ENCODE measurements at places on chromosomes 3 and 15.

DNA sequence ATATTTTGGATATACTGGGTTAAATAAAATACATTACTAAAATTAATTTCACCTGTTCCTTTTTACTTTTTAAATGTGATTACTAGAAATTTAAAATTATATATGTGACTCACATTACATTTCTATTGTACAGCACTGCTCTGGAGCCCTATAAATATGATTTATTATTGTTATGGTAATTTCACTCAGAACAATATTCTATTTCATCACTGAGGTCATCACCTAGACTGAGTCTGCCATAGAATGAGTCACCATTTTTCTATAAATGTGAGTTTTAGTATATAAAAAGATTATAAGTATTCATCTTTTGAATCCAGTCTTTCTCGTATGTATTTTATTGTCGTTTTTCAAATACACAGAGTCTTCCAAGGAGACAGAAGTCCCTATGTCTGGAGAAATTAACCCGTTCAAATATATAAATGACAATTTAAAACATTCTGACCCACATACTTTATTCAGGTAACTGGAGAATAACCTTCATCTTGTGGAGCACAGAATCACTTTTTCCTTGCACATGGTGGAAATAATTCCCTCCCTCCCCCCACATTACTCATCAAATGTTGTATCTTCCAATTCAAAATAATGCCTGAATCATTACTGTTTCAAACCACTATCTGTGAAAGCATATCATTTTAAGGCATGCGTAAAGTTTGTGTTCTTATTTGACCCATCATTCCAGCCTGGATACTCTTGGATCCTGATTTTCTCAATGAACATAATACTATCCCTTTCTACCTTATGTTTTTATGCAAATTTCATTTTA lies 30.0 kb downstream of the CHST14 start:
- DNase-seq, result no peak

GRCh38 chr3:68740087-68740486 lies 192.3 kb downstream of the TAFA4 start:
- DNase-seq, result no peak

DNA sequence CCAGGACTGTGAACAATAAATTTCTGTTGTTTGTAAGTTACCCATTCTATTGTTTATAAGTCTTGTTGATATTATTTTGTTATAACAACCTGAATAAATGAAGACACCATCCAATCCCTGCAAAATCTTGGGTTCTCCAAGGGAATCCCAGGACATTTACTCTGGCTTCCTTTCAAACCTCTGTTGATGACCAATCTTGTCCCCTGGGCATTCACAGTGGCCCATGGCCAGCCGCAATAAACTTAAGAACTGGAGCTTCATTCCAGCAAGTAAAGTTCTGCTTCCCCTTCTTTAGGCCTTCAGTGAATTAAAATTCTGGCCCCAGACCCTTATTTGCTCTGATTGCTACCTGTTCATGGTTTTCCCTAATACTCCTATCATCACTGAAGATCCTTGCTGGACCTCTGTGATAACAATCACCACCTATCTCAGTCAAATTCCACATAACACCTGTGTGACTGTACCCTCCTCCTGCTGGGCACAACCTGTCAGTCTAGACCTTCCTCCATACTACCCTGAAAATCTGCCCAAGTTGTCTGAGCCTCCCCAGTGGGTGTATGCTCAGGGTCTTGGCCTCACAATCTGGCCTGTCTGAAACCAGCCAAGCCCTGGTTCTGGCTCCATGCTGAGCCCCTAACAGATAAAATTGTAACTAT lies 153.1 kb downstream of the SEMA6D start:
- no peak for DNase-seq

DNA sequence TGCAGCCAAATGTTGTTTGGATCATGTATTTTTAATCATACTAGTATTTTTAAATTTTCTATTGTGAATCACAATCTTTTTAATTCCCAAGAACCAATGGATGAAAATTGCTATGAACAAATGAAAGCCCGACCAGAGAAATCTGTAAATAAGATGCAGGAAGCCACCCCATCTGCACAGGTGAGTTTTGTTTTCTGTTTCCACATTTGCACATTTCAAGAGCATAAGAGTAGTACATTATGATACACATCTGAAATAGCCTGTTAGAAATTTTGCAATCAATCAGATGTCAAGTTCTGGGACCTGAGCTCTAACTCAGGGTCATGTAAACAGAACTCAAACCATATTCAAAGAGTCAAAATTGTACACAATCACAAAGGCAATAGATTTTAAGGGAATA lies 26.5 kb downstream of the TRAT1 start:
- no peak for DNase-seq

GRCh38 chr3:76410762-76411281 lies 625.5 kb upstream of the ZNF717 start:
- no peak for DNase-seq

GRCh38 chr15:35115155-35115725 lies 30.1 kb upstream of the NANOGP8 start:
- no peak for DNase-seq

DNA sequence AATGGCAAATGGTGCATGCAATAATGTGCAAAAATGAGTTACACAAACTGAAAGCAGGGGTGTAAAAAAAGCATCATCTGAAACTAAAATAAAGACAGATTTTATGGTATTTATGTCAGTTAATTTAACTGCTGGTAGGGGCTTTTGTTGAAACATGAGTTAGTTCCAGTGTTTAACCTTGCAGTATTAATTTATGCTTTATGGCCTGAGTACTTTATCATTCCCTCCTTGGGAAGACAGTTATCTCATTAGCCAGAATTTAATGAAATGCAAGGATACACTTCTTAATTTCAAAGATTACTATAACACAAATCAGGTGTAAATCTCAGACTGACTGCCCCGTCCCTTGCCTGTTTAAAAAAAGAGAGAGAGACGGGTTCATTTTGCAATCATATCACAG lies 240.1 kb upstream of the MEIS2 start:
- no peak for DNase-seq

- DNase-seq, result no peak
Measured at GRCh38 chr15:49964551-49964950, 154.5 kb downstream of the ATP8B4 start.

- DNase-seq, result no peak
Measured at GRCh38 chr3:98887684-98888083, 13.8 kb downstream of the DCBLD2 start.

DNA sequence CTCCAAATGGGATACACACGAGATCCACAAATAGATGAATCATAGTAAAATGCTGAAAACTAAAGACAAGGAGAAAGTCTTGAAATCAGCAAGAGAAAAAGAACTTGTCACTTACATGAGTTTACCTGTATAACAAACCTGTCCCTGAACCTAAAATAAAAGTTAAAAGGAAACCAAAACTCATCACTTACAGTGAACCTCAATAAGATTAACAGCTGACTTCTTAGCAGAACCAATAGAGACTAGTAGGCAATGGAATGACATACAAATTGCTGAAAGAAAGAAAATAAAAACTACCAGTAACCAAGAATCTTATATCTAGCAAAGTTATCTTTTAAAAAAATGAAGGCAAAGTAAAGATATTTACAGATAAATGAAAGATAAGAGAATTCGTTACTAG lies 27.4 kb downstream of the SEC22A start:
- no peak for DNase-seq

GRCh38 chr15:67063689-67064606 lies 1.5 kb upstream of the SMAD3 start:
- DNase-seq, result no peak

- DNase-seq, result no peak
Measured at GRCh38 chr3:117128133-117128532, 418.6 kb downstream of the TUSC7 start.

DNA sequence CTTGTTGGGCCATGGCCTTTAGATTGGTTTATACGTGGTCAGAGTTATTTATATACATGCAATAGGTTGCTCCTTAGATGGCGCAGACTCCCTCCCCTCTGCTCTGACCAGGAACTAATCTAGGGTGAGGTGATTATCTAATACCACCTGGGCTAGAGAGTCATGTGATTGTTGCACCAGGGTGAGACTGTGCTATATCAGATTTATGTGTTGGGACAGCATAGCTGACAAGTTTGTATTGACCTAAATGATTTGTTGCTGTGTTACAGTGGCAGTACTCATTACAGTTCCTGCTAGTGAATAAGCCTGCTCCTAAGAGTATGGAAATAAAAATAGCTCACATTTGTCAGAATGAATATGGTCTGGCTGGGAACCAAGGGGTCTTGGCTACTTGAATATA lies 7.2 kb upstream of the IQCF6 start:
- no peak for DNase-seq

GRCh38 chr15:91589360-91589759 lies 264.1 kb upstream of the SLCO3A1 start:
- DNase-seq, result no peak

DNA sequence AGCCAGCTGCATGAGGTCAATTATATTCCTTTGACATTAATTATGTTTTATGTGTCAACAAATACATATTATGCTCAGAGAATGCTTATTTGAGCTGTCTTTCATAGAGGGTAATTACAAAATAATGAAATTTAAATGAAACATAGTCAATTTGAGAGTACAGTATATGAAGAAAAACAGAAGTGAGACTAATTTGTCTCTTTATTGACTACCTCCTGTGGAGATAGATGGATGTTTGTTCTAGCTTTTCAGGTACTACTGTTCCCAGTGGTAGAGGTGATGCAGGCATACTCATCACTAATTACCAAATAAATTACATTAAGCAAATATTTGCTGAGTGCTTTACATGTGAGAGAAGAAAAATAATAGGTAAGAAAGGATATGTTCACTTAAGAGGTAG lies 1129.6 kb downstream of the OTOL1 start:
- DNase-seq, result no peak

Measured in left renal pelvis (tissue), 4 donors.